ENCODE measurements at places on chromosomes 2 and 18.

DNA sequence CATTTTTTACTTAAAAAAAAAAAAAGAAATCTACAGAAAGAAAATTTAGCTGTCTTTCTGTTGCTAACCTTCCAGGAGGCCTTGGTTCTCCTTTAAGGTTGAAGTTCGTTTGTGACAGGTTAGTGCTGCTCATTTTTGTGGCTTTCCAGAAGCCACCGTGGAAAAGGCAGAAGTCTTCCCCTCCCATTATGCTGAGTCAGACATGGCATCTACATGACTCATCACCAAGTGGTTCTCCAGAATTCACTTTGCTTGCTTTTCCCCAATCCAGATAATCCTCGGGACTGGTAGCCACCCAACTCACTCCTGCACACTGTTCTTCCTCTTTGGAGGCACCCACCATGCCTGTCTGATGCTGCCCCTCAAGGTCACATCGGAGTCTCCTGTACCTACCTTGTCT, 228.7 kb downstream of the PIK3C3 start:
- no peak for DNase-seq

- no peak for DNase-seq
These were observed 543.4 kb downstream of the IRS1 start for GRCh38 chr2:226256237-226256636.

DNA sequence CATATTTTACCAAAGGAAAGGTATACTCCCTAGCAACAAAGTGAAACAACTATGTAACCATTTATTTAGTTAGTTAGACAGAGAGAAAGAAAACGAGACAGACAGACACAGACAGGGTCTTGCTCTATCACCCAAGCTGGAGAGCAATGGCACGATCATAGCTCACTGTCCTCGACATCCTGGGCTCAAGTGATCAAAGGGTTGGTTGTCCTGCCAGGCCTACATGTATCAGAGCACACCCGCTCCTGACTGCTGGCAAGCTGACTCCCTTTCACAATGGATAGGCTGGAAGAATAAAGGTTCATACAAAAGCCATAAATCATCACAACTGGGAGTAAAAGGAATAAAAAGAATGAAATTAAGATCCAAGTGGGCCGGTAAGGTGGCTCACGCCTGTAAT, 53.5 kb downstream of the ATL2 start:
- no peak for DNase-seq

DNA sequence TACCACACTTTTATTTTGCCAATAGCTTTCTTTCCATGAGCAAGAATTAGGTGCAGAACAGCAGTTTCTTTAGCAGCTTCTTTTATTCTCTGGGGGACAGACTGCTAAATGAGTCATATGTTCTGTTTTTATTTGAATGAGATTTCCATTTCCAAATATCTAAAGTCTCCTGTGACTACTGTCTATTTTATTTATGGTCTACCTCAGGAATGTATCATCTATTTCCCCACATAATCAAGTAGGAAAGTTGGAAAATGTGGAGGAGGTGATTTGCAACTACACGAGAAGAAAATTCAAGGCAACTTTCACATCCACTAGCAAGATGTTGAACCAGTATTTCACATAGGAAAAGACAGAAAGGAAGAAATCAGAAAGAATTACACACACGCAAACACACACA, 139.9 kb upstream of the MEX3C start:
- DNase-seq = no peak

GRCh38 chr18:9356976-9357375, 22.4 kb downstream of the TWSG1 start:
- DNase-seq = no peak

GRCh38 chr2:183532514-183532913, 408.3 kb downstream of the NUP35 start:
- DNase-seq = no peak

GRCh38 chr2:240742602-240743095, 51.0 kb downstream of the AQP12A start:
- DNase-seq = no peak

- no peak for DNase-seq
These were observed 479.7 kb downstream of the TXNL1 start for GRCh38 chr18:56158676-56159075.

DNA sequence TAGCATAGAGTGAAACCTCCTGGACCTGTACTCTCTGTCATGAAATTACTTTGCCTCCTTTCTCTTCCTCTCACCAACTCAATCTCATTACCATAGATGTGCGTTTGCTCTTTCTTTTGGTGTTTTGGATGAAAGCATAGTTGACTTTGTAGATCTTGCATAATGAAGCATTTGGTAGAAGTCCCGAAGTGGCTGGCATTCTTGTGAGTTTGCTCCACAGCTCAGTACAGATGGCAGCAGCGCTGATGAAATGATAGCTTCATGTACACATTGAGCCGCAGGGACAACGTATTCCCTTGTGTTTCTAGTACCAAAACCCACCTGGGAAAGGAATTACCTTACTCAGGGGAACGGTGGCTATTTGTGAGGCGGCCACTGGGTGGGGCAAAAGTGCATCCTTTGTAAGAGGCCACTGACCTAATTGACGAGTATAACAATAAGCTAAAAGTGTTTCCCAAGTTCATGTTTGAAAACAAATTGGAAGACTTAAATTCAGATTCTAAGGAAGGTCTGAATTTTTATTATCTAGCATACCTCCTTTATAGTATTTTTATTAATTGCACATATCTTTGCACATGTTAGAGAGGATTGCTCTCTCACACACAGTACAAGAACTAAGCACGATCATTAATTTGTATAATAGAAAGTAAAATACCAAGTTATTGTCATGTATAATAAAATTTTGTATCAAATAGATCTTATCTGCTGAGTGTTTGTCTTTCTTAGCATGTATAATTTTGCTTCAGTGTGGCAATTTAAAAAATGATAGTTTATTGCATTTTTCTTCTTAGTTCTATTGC, 25.4 kb upstream of the CDH7 start:
- no peak for DNase-seq

DNA sequence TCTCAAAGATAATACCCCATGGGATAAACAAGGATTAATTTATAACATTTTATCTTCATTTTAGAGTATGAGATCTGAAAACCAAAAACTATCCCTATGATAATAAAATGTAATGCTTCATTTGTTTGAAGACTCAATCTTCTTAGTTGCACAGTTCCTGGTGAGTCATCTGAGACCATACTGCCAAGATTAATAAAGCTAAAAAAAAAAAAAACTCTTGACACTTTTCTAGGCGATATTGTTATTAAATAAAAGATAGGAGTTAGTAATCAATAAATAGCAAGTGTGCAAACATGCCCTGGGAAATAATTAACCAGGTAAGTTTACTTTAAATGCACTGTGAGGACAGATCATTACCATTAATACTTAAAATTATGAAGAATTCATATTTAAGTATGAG, 83.9 kb downstream of the RPE start:
- no peak for DNase-seq

GRCh38 chr2:157508676-157509075, 64.8 kb upstream of the CYTIP start:
- DNase-seq = no peak

DNA sequence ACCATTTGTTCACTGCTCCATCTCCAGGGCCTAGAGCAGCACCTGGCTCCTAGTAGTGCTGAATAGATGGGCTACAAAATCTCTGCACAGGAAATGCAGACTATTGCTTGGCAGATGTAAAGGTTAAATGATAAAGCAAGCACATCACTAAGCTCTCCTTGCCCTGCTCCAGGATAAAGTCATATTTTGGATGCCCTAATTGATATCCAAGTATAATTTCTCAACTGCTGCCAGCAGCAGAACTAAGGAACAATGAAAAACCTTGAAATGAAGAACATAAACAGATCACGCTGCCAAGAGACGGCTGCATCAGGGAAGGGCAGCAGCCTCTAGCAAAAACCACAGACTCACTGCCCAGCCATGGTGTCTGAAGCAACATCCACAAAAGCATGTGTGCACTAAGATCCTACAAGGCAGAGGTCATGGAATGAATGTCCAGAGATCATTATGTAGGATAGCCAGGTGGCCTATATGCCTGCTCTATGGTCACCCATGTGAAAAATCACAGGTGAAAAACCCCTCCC, 134.7 kb downstream of the TMEM163 start:
- DNase-seq = no peak

GRCh38 chr2:45403036-45403435, 208.0 kb downstream of the SRBD1 start:
- no peak for DNase-seq

GRCh38 chr2:17901246-17901645, 22.8 kb downstream of the KCNS3 start:
- peak; percentile 39 for DNase-seq

GRCh38 chr2:66803726-66804125, 368.8 kb downstream of the MEIS1 start:
- DNase-seq = no peak

GRCh38 chr2:227759411-227760118, 13.9 kb downstream of the SCYGR8 start:
- no peak for DNase-seq

GRCh38 chr2:226794751-226795171, 4.9 kb downstream of the IRS1 start:
- DNase-seq = peak; percentile 28

DNA sequence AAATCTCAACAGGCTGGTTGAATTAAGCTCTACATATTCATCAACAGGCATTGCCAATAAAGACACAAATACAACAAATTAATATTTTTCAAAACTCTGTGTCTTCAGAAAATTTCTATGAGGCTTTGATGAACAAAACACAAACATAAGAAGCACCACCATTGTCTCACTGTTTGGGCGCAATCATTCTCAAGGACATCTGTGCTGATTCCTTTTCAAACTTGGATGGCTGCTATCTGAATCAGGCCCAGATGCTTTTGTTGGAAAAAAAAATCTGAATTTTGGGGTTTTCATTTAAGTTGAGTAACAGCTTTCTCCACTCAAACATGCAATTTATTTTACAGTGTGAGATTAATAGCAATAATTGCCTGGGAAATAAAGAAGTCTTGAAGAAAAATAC, 173.8 kb downstream of the NRXN1 start:
- DNase-seq = no peak

DNA sequence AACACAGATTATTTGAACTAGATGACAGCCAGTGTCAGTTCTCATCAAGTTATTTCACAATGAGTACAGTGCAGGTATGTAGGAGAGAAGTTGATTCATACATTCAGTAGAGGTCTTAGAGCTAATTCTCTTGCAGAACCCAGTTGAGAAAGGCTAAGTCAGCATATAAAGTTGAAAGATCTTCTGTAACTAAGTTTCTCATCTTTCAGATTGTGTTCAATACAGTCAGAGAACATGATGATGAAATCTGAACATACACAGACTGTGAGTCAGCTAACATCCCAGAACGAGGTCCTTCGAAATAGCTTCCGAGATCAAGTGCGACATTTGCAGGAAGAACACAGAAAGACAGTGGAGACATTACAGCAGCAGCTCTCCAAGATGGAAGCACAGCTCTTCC, 41.9 kb upstream of the LIMS1 start:
- DNase-seq = no peak

- DNase-seq = no peak
These were observed 282.4 kb upstream of the THSD7B start for GRCh38 chr2:136482966-136483365.

DNA sequence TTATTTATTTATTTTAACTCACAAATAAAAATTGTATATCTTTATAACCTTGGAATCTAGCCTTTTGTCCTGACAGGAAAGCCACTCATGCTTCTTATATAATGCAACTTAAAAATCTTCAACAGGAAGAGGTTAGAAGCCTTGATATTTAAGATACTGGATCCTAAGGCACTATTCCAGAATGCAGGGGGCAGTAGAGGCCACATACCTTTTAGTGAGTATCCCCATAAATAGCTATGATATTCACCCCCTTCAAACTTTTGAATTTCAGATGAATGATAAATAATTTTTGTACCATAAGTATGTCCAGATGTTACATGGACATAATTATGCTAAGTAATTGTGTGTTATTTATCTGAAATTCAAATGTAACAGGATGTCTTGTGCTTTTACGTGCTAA, 592.7 kb upstream of the VRK2 start:
- no peak for DNase-seq

GRCh38 chr2:172908275-172908674, 167.4 kb upstream of the MAP3K20 start:
- DNase-seq = no peak

GRCh38 chr2:113896791-113897190, 6.9 kb downstream of the ACTR3 start:
- DNase-seq = no peak

- no peak for DNase-seq
These were observed 225.2 kb downstream of the ZNF521 start for GRCh38 chr18:25126751-25127150.

DNA sequence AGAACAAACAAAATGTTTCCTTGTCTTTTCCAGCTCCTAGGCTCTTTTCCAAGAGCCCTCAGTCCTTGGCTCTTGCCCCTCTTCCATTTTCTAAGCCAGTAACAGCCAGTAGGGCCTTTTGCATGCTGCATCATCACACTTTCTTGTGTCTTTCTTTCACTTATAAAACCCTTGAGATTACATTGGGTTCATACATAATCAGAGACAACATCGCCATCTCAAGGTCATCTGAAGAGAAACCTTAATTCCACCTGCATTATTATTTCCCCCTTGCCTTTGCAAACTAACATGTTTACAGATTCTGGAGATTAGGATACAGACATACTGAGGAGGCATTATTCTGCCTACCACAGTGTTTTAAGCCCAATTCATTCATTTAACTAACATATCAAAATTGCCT, 697.3 kb downstream of the TRIB2 start:
- DNase-seq = no peak

DNA sequence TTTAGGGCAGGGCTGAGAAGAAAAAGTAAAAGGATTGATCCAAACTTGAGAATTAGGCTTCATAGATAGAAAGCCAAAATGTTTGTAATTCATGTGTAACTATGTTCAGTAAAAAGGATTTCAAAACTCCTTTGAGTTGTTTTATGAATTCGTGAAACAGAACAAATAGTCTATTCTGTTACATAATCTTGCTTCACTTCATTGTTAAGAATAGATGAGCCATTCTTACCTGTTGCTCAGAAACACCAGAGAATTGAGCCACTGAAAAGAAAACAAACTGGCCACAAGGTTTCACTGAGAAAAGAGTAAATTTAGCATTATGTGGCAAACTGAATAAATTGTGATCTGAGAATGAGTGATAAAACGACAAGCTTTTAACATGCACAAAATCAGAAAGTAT, 4.5 kb upstream of the ITPRID2 start:
- no peak for DNase-seq

- DNase-seq = no peak
These were observed 20.1 kb upstream of the ACMSD start for GRCh38 chr2:134818321-134818720.

DNA sequence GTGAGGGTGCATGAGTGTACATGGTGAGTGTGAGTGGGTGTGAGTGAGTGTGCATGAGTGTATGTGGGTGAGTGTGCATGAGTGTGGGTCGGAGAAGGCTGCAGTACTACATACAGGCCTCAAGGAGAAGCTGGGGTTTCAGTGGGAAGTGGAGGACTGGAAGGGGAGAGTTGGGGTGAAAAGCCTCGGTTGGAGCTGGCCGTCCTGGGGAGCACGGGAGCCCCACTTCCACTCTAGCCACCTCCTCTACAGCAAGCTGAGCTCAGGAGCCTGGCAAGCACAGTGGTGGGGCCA, 68.7 kb upstream of the HPCAL1 start:
- no peak for DNase-seq

GRCh38 chr2:121086450-121086849, 198.6 kb downstream of the TFCP2L1 start:
- no peak for DNase-seq

GRCh38 chr2:149363958-149364357, 33.6 kb downstream of the LYPD6 start:
- DNase-seq = no peak

GRCh38 chr2:185428000-185428399, 310.6 kb upstream of the FSIP2 start:
- no peak for DNase-seq
